Activated CD4-positive, alpha-beta T cell treated with anti-CD3 and anti-CD28 coated beads for 36 hours (primary cell): ENCODE measurements at places on chromosomes 11 and 22.

DNA sequence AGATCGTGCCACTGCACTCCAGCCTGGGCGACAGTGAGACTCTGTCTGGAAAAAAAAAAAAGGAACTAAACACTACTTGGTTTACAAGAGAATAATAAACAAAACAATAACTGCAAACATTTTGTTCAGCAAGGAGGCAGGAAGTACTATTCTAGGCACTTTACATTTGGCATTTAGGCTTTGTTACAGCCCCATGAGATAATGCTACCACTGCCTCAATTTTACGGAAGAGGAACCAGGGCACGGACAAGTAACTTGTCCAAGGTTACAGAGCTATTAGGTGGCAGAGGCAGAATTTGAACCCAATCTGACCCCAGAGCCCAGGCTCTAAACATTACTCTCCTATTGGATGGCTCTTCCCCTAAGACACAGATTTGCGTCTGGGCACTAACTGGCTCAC lies 108.7 kb upstream of the AKIP1 start:
- DNase-seq: no peak

DNA sequence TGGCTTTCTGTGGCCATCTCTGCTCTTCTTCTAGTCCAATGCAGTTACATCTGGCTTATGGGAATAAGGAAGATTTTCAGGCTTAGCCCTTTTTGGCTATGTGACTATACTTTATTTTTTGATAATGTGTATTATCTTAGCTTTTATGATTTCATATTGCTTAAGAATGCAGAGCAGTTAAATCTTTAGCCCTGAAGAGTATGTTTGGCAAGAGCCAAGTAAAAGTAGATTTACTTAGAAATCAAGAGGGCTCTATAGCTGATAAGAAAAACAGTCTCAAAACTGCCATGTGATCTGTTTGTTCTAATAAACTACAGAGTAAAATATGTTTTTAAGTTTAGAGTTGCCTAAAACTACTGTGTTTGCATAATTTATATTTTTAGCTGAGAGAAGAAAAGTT lies 61.2 kb downstream of the RNF169 start:
- no peak for DNase-seq

GRCh38 chr11:1841511-1842148 lies 2.8 kb downstream of the TNNI2 start:
- DNase-seq: no peak

DNA sequence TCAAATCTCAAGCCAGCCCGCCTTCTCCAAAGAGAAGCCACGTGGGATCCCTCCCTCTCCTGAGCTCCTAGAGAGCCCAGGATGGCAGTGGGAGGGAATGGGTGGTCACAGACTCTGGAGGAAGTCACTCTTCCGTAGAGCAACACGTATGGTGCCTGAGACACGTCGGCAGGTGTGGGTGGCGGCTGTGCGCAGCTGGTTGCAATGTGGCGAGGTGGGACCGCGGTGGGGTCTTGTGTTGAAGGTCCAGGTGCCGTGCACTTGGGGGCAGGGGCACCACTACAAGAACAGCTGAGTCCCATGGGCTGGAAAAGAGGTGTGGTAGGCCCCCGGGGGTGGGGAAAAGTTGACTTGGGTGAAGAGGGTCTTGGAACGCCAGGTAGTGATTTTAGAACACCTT lies 13.4 kb upstream of the CCND1 start:
- no peak for DNase-seq

DNA sequence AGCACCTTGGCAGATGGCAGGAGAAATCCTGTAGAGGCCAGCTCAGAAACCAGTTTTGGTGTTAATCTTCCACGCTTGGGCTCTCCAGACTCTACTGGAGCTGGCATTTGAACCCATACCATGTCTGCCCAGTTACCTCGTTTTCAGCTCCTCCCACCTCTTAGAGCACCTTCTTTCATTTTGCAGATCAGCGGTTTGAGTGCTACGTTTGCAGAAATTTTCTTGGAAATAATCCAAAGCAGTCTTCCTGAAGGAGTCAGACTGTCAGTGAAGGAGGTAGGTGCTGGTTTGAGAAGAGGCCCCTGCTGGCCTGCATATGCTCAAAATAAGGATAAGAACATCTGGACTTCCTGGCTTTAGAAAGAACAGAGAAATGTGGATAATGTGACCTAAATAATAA lies 13.7 kb downstream of the COA4 start:
- DNase-seq: no peak

- DNase-seq: no peak
These were observed 262.2 kb downstream of the TTC28 start for GRCh38 chr22:28417431-28417830.

DNA sequence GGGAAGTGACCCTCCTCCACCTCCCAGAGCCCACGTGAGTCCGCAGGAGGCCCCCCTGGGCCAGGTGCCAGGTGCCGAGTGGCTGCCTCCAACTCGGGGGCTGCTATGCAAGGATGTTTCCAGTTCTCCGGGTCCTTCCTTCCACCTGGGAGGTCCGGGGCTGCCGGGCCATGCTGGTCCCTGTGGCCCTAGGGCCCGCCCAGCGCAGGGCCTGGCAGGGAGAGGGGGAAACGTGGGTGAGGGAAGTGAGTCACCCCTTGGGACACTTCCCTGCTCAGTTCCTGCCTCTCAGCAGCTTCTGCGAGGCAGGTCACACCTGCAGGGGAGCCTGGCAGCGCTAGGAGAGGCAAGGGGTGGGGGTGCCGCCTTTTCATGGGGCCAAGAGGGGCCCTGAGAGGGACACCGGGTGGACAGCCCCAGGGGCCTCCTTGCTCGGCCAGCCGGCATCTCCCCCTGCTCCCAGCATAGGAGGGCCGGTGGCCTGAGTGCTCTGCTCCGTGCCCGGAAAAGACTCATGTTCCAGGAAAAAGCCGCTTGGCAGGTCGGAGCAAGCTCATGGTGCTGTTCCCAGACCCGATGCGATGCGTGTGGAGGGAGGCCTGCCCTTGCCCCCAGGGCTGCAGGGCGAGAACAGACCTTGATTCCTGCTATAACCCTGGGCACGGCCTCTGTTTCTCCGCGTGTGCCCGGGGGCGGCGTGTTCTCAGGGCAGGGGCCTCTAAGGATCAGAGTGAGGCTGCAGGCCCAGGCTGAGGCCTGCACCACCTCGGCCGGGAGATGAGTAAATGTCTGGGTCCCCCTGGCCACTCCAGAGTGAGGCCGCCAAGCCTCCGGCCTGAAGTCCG lies 30.3 kb upstream of the WNT7B start:
- DNase-seq: peak; percentile 42

DNA sequence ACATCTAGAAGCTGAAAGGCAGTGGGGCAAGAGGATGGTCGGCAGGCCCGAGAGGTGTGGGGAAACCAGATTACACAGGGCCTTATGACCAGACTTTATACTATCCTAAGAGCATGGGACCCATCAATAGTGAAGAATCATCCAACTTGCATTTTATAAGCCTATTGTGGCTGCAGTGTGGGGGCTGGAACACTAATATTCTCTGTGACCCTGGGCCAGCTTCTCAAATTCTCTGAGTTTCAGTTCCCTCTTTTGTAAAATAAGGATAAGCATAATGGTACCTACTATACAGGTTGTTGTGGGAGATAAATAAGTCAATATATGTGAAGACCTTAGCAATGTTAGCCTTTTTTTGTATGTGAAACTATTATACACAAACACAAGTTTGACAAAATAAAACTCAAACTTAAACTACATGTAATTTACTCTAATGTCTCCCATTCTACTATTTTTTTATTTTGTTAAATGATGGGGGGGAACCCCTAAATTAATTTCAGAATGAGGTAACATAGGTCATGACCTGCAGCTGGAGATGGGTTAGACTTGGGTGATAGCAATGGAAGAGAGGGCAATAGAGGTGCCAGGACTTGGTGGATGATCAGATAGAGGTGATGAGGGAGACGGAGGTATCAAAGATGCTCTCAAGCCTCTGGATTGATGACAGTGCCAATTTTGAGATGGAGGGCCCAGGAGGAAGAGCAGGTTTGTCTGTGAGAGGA lies 30.1 kb downstream of the SMCO4 start:
- no peak for DNase-seq
